ENCODE measurements at places on chromosomes 12 and 14. TPM values are rescaled to one million over a fixed set of nuclear protein-coding genes. Genes with fewer than 3 reads are reported as not detected.

The KLRK1 gene
- 1.4 TPM for total RNA-seq

The PRPF39 gene
- total RNA-seq, result 80.7 TPM

The KRT75 gene
- not detected for total RNA-seq

The CLEC1B gene
- total RNA-seq, result not detected

The PTPRO gene
- total RNA-seq, result 6.5 TPM

The KRT80 gene
- total RNA-seq, result not detected

DNA sequence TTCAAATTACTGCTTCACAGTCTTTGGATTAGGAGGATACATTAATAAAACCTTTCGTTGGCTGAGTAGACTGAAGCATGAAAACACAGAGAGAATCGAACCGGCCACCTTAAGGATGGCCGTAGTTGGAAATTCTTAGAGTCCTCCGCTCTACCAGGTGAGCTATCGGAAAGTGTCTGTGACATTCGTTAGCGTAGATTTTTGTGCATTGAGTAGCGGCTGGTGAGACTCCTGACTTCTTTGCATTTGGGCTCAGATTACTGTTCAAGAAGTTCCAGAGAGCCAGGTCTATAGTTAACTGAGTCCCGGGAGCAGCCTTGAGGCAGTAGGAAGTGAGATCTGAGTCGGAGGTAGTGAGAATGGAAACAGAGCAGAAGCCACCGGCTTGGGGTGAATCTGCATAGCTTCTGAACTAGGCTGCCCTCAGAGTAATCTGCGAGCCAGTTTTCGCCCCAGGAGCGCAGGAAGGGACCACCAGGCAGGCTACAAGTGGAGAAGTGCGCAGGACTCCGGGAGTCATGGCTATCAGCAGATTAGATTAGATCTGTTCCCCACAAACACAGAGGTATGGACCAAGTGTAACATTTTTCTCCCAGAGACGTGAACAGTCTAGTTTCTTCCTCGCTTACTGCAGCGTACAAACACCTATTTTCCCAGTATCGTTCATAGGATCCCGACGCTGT lies 11.0 kb downstream of the OR6S1 start:
- peaks cover 20% of the 10 kb centered on the region for H3K27me3 ChIP-seq
- H3K36me3 ChIP-seq, result no peaks in the 10 kb centered on the region
- peaks cover 41% of the 10 kb centered on the region for H3K4me1 ChIP-seq
- no peak overlapping the region for H3K27ac ChIP-seq

DNA sequence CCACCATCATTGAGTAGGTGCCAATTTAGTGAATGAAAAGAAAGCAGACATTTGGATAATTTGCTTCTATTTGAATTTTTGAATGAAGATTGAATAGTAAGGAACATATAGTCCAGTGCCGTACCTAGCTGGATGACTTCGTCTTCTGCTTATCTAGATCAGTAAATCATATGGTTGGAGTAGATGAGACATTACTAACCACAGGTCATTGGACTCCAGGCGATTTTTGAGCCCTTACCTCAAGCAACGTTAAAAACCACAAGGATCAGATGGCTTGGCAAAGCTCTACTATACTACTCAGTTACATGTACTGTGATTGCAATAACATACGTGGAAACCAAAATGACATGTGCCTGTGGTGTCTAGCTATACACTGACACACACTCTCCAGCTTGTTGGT lies 1.7 kb upstream of the SPATS2 start:
- H3K4me3 ChIP-seq, result no peak overlapping the region
- no peak overlapping the region for H3K27ac ChIP-seq
- peaks cover 19% of the 10 kb centered on the region for H3K4me1 ChIP-seq
- no peak for DNase-seq

- no peaks in the 10 kb centered on the region for H3K36me3 ChIP-seq
- H3K4me3 ChIP-seq, result no peak overlapping the region
- no peak for DNase-seq
- H3K27ac ChIP-seq, result no peak overlapping the region
Measured at GRCh38 chr12:80745851-80746505, 29.3 kb downstream of the MYF5 start.

GRCh38 chr14:93115821-93116675 lies at the start of gene ITPK1:
Gene ITPK1, minus strand, starts transcription at chr14:93115925. Its CDS starts 762 bp downstream, at chr14:93115163.
- DNase-seq, result peak; percentile 69
- H3K27me3 ChIP-seq, result no peaks in the 10 kb centered on the region
- peak within 1 kb of the TSS; percentile 47 for H3K4me3 ChIP-seq
- no peaks in the 10 kb centered on the region for H3K36me3 ChIP-seq

DNA sequence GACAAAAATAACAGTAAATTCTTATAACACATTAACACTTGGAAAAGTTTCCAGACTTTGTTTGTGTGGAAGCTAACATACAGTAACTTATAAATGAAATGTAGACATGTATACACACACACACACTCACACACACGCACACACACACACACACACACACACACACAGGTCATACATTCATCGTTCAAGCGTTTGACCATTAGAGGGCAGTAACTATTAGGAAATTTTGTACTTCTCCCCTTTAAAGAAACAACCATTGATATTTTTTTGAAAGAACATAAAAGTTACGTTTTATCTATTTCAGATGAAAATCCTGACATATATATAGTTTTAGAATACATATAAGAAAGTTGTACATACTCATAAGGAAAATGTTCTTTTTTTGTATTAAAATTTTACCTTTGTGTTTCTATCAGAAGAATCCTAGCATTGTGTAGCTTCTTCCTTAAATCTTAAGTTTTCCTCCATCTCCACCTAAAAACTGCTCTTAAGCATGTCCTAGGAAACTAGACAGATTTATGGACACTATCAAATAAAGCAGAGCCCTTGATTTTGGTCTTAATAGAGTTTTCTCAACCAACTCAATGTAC lies 29.0 kb downstream of the PTPRQ start:
- H3K36me3 ChIP-seq, result no peaks in the 10 kb centered on the region
- no peak overlapping the region for H3K27ac ChIP-seq
- no peaks in the 10 kb centered on the region for H3K27me3 ChIP-seq
- DNase-seq, result no peak

GRCh38 chr12:67754933-67755697 lies 106.6 kb downstream of the DYRK2 start:
- no peaks in the 10 kb centered on the region for H3K27me3 ChIP-seq
- no peaks in the 10 kb centered on the region for H3K36me3 ChIP-seq
- no peak overlapping the region for H3K4me3 ChIP-seq
- DNase-seq, result no peak

GRCh38 chr12:112252184-112252583 lies 126.8 kb downstream of the TRAFD1 start:
- no peak for DNase-seq
- peaks cover 33% of the 10 kb centered on the region for H3K36me3 ChIP-seq
- no peaks in the 10 kb centered on the region for H3K4me1 ChIP-seq
- no peak overlapping the region for H3K4me3 ChIP-seq
- H3K27ac ChIP-seq, result no peak overlapping the region

DNA sequence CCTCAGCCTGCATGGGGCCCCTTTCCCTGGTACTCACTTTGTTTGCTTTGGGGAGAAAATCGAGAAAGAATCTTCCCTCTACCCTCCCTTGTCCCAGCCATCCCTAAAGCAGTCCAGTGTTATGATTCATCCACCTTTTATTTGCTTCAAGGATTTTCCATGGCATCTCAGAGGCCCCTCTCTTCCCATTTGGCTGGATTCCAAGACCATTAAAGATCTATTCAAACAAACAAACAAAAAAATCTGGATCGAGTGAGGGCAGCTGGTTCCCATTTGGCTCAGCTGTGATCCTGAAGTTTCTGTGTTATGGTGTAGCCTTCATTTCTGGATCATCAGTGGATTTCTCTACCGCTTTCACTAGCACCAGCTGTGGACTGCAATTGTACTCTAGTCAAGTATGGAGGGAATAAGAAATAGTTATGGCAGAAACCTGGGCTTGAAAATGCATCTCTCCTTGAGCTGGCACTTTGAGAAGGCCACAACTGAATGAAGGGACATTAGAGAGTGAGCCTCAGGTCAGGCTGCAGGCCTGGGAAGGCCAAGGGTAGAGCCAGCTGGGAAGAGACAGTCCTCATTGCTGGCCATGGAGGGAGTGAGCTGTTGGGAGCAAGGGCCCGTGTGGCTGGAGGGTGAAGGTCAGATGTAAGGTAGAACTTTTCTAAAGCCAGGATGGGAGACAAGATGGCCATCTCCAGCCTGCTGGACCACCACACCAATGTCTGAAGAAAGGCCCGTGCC lies 13.7 kb downstream of the KRT71 start:
- DNase-seq, result no peak
- no peak overlapping the region for H3K4me3 ChIP-seq
- no peaks in the 10 kb centered on the region for H3K27me3 ChIP-seq

DNA sequence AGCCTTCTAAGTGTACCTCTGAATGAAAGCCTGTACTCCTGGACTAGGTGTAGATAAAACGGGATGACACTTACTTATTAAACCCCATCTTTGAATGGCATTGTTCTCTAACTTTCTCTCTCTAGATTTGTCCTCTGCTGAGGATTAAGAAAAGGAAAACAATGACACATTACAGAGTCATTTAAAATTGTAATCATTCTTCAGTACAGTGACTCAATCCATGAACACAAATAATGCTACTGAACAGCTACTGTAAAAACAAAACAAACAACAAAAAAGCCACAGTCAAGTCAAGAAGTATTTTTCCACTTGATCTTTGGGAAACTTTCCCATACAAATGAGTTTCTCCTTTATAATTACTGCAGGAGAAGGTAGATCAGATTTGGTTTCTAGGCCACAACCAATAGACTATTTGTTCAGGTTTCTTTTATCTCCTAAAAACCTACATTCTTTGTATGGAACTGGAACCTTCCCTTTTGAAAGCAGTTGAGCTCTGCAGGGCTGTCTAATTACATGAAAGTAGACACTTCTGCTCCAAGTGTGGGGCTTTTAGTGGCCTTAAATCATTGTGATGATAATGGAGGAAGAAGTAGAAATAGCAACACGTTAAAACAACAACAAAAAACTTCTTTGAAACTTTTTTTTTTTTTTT lies 219.1 kb downstream of the ESR2 start:
- DNase-seq, result no peak
- peaks cover 43% of the 10 kb centered on the region for H3K36me3 ChIP-seq
- H3K4me3 ChIP-seq, result no peak overlapping the region
- H3K27ac ChIP-seq, result no peak overlapping the region
- no peaks in the 10 kb centered on the region for H3K4me1 ChIP-seq
- H3K27me3 ChIP-seq, result no peaks in the 10 kb centered on the region

DNA sequence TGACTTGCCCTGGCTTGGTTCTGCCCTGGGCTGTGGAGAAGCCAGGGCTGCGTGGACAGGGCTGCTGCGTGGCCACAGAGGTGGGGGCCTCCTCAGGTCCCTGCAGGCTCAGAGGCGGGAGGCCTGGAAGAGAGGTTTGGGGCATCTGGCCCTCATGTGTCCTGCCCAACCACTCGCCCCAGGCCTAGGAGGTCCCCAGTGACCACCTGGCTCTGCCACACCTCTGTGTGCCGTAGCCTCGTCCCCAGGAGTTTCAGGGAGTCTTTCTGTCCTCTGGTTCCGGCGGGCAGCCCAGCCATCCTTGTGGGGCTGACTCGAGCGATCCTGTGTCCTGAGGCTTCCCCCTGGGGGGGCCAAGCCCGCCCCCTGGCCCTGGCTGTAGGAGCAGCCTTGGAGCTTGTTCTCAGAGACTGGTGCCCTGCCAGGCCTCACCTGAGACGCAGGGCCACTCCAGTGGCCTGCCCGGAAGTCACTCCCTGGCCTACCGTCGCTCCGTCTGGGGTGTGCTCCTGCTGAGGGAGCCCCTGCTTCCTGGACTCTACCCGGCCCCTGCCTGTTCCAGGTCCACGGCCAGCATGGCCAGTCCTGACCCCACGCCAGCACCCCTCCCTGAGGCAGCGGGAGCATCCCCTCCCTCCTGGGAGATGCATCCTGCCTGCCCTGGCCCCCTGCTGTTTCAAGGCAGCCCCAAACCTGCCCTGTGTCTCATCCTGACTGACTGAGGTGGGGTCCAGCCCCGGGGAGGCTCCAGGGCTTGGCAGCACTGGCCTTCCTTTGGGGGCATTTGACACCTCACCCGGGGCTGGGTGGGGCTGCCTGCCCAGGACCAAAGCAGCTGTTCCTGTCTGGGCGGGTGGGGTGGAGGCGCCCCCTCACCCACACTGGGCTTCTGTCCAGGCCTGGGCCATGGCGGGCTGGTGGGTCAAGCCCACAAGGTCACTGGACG lies 13.9 kb downstream of the ASPG start:
- no peaks in the 10 kb centered on the region for H3K27me3 ChIP-seq
- no peaks in the 10 kb centered on the region for H3K36me3 ChIP-seq
- peaks cover 4% of the 10 kb centered on the region for H3K4me1 ChIP-seq
- no peak overlapping the region for H3K27ac ChIP-seq
- DNase-seq, result no peak
- no peak overlapping the region for H3K4me3 ChIP-seq

DNA sequence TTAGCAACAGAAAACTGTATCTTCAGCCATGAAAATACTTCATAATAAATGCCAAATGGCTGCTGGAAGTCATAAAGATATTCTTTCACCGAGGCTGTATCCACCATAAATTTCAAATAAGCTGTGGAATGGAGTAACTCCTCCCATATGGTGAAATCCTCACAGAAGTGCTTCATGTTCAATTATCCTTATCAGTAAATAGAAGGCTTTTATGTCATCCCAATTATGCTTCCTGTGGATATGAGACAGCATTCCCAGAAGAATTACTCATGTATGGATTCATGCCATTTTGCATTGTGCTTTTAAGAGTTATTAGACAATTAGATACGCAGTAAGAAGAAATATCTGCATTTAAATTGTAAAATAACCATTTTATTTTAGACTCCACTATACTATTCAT lies 99.0 kb downstream of the RTN1 start:
- no peak overlapping the region for H3K4me3 ChIP-seq
- no peak overlapping the region for H3K27ac ChIP-seq
- H3K36me3 ChIP-seq, result no peaks in the 10 kb centered on the region
- no peak for DNase-seq
- no peaks in the 10 kb centered on the region for H3K27me3 ChIP-seq
- H3K4me1 ChIP-seq, result no peaks in the 10 kb centered on the region

- no peak overlapping the region for H3K4me3 ChIP-seq
- no peak overlapping the region for H3K27ac ChIP-seq
- no peaks in the 10 kb centered on the region for H3K27me3 ChIP-seq
Measured at GRCh38 chr14:34721129-34721528, 6.7 kb upstream of the CFL2 start.

DNA sequence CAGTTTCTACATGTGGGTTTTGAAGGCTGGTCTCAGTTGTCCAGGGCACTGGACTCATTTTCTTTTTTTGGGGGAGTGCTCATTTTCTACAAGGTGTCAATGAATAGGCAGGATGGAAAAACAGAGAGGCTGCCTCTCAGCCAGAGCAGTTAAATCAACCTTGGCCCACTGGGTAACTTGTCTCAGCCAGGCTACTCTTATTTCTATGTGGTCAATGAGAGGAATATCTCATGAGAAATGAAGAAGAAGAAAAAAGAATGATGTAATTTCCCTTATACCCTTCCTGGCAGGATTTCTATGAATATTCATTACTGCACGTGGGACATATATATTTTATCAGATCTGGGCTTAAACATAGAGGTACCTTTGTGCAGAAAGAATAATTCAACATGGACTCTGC lies 155.2 kb upstream of the E2F7 start:
- H3K27ac ChIP-seq, result no peak overlapping the region
- no peaks in the 10 kb centered on the region for H3K36me3 ChIP-seq
- H3K4me3 ChIP-seq, result no peak overlapping the region
- H3K4me1 ChIP-seq, result no peaks in the 10 kb centered on the region

GRCh38 chr12:92105676-92106075 lies 40.0 kb downstream of the BTG1 start:
- H3K4me3 ChIP-seq, result no peak overlapping the region
- H3K27ac ChIP-seq, result no peak overlapping the region

All from CD4-positive, alpha-beta memory T cell (primary cell).